HEK293T (cell line): ENCODE measurements at places on chromosomes 2 and 18.

DNA sequence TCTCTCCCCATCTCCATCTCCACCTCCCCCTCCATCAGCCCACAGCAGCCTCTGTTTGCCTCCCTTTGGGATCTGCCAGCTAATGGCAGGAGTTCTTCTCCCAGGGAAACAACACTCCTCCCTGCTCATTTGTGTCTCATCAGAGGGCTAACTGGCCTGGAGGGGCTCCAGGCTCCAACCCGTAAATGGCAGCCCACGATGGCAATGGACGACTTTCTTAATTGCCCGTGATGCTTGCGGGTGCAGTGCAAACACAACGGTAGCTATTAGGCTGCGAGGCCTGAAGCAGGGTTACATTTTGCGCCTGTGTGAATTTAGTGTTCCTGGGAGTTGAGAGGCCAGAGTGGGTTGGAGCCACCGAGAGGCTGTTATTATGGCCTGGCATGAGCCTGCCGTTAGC, 285.1 kb downstream of the TNS1 start:
- no peak for DNase-seq

DNA sequence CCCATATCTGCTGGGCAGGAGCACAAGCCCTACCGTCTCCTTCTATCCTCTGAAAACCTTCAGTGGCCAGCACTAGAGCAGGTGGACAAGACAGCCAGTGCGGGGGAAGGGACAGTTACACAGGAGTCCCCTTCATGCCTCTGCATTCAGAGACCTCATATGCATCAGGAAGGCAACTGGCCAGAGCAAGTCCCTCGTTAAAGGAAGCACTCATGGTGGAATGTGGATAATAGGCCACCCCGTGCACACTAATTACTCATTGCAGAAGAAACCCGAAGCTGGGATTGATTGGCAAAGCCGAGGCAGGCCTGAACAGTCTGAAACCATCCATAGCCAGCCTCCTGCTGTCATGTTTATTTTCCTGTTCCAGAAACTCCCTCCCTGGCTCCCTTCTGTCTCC, 11.2 kb downstream of the KIAA2012 start:
- DNase-seq: peak; percentile 51

DNA sequence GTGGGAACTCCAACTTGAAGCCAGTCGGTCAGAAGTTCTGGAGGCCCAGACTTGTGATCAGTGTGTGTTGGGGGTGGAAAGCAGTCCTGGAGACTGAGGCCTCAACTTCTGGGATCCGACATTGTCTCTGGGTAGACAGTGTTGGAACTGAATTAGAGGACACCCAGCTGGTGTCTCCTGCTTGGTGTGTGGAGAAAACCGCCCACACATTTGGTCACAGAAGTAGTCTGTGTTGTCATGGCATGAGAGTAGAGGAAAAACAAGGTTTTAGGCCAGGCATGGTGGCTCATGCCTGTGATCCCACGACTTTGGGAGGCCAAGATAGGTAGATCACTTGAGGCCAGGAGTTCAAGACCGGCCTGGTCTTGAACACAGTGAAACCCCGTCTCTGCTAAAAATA, 51.5 kb downstream of the PUM2 start:
- DNase-seq: no peak

DNA sequence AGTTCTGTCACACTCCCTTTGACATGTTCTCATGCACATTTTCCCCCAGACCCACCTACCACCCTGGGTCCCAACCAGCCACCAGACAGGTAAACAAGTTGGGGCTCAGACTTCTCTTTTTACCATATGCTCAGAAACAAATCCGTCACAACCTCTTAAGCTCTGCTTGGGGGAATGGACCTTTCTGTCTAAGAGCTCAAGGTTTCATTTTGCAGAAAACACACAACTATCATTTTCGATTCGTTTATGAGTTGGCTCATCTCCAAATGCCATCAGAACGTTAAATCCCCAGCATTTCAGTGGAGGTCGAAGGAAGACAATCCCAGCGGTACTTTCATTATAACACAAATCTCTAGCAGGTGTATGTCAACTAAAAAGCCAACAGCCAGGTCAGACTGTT, 30.6 kb upstream of the NCK2 start:
- DNase-seq: no peak

DNA sequence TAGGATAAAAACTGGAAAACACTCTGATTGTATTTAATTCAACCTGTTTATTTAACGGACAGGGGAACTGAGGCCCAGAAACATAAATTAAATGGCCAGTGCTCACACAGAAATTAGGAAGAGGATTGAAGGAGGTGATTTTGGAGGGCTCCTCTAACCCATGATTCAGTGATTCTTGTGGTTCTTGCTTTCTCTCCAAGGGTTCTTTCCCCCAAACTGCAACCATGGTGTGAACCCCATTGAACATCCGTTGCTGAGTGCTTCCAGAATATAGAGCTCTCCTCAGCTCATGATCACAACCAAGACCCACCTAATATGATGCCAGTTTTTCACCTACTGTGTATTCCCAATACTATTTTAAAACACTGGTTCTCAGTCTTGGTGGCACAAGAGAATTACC, 41.4 kb downstream of the BMP10 start:
- DNase-seq: no peak

DNA sequence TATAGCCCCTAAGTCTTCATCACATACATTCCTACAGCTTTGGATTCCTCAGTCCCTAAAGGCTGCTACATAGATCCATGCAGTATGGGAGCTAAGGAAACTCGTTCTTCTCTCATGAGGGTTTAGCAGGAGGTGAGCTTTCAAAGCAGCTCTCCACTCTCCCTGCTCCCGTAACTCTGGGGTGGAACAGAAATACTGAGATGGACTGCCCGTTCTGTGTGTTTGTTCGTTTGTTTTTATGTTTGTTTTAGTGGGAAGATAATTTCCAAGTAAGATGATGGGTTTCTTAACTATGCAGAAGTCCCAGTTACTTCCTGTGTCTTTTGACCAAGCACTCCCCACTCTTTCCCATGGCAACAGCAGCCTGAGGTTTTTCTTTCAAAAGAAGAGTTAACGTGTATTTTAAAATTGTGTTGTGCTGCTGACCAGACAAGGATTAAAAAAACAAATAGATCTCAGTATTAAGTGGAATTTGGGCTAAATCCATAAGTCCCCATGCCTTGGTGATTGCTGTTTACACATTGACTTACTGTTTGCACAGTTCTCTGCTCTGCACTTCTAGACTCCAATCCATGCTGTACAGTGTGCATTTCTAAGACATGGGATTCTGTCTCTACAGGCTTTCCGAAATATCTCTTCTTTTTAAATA, 156.4 kb upstream of the SH3BP4 start:
- DNase-seq: no peak

GRCh38 chr2:75500633-75501032, 60.1 kb downstream of the EVA1A start:
- DNase-seq: no peak

GRCh38 chr18:27428120-27428519, 243.0 kb upstream of the CHST9 start:
- no peak for DNase-seq

DNA sequence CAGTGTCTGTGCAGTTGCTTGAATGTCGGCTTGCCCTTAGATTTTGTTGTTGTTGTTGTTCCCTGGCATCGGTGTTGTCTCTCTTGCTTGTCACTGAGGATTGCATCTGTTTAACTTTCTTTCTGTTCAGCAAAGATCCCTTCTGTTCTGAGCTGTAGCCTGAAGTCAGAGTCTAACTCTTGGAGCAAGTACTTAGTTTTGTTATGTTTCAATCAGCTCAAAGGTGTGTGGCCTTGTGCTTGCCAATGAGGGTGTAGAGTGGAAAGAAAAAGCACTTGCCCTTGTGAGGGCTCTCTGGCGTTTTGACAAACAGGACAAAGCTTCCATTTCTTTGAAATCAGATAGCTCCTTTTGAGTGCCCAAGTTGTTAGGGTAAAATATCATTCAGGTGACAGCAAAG, 757.1 kb upstream of the CDH7 start:
- no peak for DNase-seq

- DNase-seq: no peak
Observed at GRCh38 chr18:71327850-71328249, 1039.0 kb downstream of the SOCS6 start.

DNA sequence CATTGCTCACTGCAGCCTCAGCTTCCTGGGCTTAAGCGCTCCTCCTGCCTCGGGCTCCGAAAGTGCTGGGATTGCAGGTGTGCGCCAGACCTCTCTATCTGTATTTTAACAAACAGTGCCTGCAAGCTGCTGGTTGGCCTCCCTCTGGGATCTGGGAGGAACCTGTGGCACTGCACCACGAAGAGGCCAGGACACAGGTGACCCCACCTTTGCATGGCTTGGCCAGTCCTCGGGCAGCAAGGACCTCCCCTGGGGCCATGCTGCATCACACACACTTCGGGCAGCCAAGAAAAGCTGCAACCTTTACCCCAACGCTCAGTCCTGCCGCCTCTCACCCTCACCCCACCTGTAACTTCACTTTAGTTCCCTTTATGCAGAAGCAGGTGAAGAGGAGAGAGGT, 70.0 kb downstream of the PXDN start:
- DNase-seq: no peak

GRCh38 chr2:237571551-237571950, 5.2 kb downstream of the PRLH start:
- DNase-seq: no peak

GRCh38 chr2:157899125-157899839, 23.2 kb upstream of the ACVR1 start:
- DNase-seq: no peak

- no peak for DNase-seq
Observed at GRCh38 chr2:203582468-203582867, 47.4 kb upstream of the RAPH1 start.

- DNase-seq: no peak
Observed at GRCh38 chr18:12737243-12737902, 34.5 kb downstream of the PSMG2 start.

GRCh38 chr2:27271631-27272340, 3.4 kb upstream of the DNAJC5G start:
- no peak for DNase-seq

DNA sequence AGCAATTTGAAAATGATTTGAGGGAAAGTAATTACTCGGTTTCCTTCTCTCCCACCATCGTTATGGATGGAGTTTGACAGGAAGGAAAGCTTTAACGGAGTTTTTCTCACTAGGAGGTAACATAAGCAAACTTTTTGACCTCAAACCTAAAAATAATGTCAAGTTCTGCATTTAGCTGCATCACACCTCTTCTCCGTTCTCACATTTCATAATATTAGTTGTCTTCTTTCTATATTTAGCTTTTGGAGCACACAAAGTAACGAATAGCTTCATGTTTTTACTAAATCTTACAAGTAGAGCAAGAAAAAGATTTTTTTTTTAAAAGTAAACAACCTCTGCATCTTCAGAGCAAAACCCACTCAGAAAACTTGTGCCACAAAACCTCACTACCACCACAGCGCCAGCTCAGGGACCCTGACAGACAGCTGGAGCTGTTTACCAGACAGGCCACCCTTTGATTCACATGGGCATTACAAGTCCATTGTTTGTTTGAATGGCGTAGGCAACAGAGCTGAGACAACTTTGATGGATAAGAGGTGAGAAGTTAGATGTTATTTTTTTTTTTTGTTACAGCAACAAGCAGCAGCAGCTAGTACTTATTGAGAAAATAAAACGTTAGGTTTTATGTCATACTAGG, 21.9 kb upstream of the ICOS start:
- no peak for DNase-seq
